PC-9 (cell line): ENCODE measurements at places on chromosomes 7 and 10. TPM values are rescaled to one million over a fixed set of nuclear protein-coding genes. Genes with fewer than 3 reads are reported as not detected.

NUPR2 gene
- total RNA-seq, result not detected in 2 replicates

TIMM23B gene
- total RNA-seq, result 15.1 and 17.3 TPM in 2 replicates

- peaks cover 4% of the 10 kb centered on the region for H3K4me1 ChIP-seq
- H3K4me3 ChIP-seq, result no peak overlapping the region
- DNase-seq, result no peak
- no peaks in the 10 kb centered on the region for H3K27me3 ChIP-seq
Observed at GRCh38 chr7:130020434-130020833, 30.7 kb downstream of the ZC3HC1 start.

DNA sequence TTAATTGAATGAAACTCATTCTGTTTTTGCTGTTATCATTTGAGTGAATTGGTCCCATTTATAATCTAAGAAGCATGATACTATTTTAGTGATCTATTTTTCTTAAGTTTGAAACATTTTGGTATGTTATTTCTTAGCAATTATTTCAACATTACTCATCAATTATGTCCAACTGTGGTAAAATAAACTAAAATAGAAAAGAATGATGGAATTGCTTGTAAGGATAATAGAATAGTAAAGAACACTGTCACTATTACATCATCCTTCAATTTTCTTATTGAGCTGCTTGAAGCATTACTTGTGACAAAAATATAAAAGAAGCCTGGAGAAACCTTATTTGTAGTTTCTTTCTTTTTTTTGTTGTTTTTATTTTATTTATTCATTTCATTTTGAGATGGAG lies 42.4 kb downstream of the ZNF487 start:
- DNase-seq, result no peak
- H3K27me3 ChIP-seq, result no peaks in the 10 kb centered on the region
- no peak overlapping the region for H3K4me3 ChIP-seq

DNA sequence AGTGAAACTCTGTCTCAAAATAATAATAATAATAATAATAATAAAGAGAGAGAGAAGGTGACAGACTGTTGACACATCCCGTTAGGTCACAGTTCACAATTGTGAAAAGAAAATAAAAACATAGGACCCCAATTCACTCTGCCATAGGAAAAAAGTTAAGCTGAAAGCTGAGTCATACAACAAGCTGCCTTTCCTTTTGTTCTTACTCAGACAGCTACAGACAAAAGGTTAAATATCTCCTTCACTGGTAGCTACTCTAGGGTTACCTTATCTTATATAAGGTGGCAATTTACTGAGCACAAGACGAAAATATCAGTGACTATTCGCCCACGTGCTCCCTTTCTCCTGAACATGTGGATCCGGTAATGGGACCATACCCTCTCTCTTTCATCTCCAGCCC lies 17.5 kb downstream of the TUBAL3 start:
- no peak overlapping the region for H3K27ac ChIP-seq
- no peaks in the 10 kb centered on the region for H3K36me3 ChIP-seq
- H3K4me1 ChIP-seq, result no peaks in the 10 kb centered on the region
- no peak for DNase-seq
- H3K4me3 ChIP-seq, result no peak overlapping the region
- no peaks in the 10 kb centered on the region for H3K27me3 ChIP-seq

DNA sequence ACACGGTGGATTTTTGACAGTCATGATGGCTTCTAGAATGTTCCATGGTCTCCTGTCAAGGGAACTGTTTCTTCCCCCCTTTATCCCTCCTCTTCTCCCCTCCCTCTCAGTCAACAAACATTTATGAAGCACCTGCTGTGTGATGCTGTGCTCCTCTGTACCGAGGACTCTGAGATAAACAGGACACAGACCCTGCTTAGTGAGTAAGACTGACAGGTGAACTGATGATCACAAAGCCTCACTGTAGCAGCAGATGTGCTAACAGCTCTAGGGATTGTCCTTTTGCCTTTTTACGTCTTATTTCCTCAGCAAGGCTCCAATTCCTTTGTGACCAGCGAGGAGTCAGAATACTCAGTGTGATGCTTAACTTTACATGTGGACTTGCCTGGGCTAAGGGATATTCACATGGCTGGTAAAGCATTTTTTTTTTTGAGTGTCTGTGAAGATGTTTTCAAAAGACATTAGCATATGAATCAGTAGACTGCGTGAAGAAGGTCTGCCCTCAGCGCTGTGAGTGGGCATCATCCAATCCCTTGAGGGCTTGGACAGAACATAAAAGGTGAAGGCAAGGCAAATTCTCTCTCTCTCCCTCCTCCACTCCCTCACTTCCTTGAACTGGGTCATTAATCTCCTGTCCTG lies 170.1 kb downstream of the ADRA2A start:
- no peak overlapping the region for H3K4me3 ChIP-seq
- no peak overlapping the region for H3K27ac ChIP-seq
- H3K27me3 ChIP-seq, result no peaks in the 10 kb centered on the region
- H3K4me1 ChIP-seq, result no peaks in the 10 kb centered on the region
- H3K36me3 ChIP-seq, result no peaks in the 10 kb centered on the region
- DNase-seq, result no peak

GRCh38 chr10:17586821-17587234 lies 30.3 kb downstream of the HACD1 start:
- DNase-seq, result no peak
- no peaks in the 10 kb centered on the region for H3K27me3 ChIP-seq
- H3K4me1 ChIP-seq, result no peaks in the 10 kb centered on the region
- H3K36me3 ChIP-seq, result no peaks in the 10 kb centered on the region
- H3K27ac ChIP-seq, result no peak overlapping the region

DNA sequence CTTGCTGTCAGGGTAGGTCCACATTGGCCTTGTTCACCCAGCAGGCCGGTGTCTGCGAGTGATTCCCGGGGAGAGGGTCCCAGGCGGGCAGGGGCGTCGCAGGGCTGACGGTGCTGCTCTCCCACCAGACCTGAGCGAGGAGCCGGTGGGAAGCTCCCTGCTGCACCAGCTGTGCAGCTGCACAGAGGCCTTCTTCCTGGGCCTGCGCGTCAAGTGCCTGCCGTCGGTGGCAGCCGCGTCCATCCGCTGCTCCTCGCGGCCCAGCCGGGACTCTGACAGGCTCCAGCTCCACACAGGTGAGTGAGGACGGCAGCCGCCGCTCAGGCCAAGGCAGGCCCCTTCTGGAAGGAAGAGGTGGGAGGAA lies 14.6 kb downstream of the AMZ1 start:
- no peak overlapping the region for H3K4me3 ChIP-seq
- DNase-seq, result no peak
- no peak overlapping the region for H3K27ac ChIP-seq
- H3K36me3 ChIP-seq, result no peaks in the 10 kb centered on the region

DNA sequence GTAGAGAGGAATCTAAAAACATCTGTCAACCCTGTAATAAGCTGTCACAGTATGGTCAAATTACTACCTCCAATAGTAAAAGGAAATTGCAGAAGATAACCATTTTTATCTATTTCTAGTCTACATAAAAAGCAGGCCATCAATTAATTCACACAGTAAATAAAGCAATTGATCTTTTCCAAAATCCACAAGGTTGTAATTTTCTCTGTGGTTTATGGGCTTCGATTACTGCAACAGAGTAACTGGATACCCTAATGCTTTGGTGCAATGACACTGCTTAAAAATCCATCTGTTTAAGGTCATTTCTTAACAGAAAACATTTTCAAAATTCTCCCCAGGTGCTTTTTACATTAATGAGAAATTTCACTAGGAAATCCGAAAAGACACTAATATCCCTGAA lies 23.9 kb downstream of the ESYT2 start:
- peak; percentile 15 for DNase-seq
- no peak overlapping the region for H3K4me3 ChIP-seq
- H3K27me3 ChIP-seq, result no peaks in the 10 kb centered on the region
- H3K4me1 ChIP-seq, result peaks cover 56% of the 10 kb centered on the region
- H3K36me3 ChIP-seq, result peaks cover 36% of the 10 kb centered on the region
- peak overlapping the region; percentile 97 for H3K27ac ChIP-seq

DNA sequence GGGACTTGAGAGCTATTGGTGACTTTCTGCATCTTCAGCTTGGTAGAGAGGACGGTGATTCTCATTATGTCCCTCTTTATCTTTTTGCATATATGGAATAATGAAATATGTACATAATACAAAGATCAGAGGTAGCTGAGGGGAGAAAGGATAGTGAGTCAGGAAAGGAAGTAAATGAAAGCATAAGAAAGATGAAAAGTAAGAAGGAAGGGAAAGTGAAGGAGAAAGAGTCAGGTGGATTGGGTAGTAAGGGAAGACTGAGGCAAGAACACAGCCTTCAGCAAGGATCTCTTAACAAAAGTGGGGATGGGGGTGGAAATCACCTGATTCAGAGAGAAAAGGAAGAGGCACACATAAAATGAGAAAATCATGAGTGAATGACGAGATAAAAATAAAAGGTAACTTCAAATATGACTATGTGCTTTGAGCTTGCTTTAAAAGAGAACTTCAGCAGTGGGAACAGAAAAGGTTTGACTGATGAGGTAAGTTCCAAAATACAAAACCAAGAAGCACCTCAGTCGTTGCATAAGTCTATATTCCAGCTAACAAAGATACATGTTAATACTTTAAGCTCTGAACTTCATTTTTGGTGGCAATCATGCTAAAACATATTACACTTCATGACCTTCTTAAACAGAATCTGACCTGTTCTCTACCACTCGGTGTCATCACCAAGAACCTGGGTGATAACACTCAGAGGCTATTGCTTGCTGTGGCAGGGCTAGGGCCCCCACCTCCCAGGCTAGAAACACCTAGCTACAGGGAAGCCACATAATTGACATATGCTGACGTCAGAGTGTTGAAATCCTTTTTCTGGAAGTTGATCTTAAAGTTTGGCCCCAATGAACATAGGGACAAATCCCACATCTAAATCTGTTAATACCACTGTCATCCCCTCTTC lies 32.9 kb downstream of the NRCAM start:
- H3K36me3 ChIP-seq, result no peaks in the 10 kb centered on the region
- H3K27ac ChIP-seq, result no peak overlapping the region
- H3K27me3 ChIP-seq, result no peaks in the 10 kb centered on the region
- H3K4me1 ChIP-seq, result no peaks in the 10 kb centered on the region

DNA sequence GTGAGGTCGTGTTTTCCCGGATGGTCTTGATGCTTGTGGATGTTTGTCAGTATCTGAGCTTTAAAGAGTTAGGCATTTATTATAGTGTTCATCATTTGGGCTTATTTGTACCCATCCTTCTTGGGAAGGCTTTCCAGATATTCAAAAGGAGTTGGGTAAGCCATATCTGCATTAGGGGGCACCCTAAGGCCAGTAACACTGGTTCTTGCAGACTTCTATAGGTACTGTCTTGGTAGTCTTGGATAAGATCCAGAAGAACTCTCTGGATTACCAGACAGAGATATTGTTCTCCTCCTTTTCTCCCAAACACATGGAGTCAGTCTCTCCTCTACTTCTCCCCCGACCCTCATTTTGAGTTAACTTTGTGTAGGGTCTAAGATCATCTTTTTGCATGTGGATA lies 92.8 kb downstream of the SDK1 start:
- DNase-seq, result no peak
- no peak overlapping the region for H3K27ac ChIP-seq
- no peak overlapping the region for H3K4me3 ChIP-seq
- H3K4me1 ChIP-seq, result no peaks in the 10 kb centered on the region
- H3K27me3 ChIP-seq, result peaks cover 6% of the 10 kb centered on the region; the same call in 1 of the 2 replicates

GRCh38 chr10:118723466-118723865 lies 31.3 kb downstream of the CACUL1 start:
- H3K4me1 ChIP-seq, result no peaks in the 10 kb centered on the region
- H3K4me3 ChIP-seq, result no peak overlapping the region
- no peaks in the 10 kb centered on the region for H3K36me3 ChIP-seq
- DNase-seq, result no peak
